Activated naive CD4-positive, alpha-beta T cell (primary cell): ENCODE measurements at places on chromosomes 7 and 10.

- DNase-seq: no peak
These were observed at the start of gene UCN3 for GRCh38 chr10:5364890-5365338. Gene UCN3, plus strand, starts transcription at chr10:5364966. Its CDS starts 8,755 bp downstream, at chr10:5373721.

- no peak for DNase-seq
These were observed 295.6 kb downstream of the AUTS2 start for GRCh38 chr7:69893906-69894305.

DNA sequence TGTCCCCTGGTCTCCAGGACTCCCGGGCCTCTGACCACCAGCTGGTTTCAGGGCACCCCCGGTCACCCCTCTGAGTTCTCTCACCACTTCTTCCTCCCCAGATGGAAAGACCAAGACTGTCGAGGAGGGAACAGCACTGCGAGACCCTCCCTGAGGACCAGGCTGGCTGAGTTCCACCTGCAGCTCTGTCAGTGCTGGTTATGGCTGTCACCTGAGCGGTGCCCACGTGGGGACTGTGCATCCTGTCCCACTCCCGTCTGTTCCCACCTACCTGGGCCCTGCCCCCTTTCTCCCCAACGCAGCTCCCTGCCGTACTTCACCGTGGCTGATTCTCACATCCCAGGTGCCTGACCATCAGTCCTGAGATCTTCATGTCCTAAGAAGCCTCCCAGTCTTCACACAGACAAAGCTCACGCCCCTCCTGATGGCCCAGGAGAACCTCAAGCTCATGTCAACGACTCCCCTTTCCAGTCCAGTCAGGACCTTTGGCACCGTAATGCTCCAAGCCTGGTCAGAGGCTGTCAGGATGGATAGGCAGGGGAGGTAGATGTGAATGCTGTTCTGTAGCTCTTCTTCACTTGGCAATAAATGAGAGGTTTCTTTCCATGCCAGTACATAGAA, 159.7 kb downstream of the USP6NL start:
- no peak for DNase-seq

DNA sequence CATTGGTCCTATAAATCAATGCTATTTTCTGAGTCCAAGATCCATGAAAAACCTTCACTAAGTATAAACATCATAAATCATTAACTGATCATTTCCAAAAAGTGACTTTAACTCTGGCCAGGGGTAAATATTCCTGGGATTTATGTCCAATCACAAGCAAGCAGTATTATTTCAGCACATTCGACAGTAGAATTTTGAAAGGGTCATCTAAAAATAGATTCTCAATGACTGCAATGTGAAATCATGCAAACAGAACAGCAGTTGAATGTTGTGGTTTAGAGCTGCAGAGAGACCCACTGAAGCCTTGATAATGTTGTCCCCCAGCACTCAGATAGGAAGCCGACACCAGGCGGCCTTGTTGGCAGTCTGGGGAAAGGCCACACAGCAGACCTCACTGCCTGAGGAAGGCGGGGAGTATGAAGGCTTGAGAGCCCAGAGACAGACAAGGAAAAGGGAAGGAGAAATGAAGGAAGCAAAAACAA, 38.1 kb downstream of the FAM107B start:
- DNase-seq: no peak

DNA sequence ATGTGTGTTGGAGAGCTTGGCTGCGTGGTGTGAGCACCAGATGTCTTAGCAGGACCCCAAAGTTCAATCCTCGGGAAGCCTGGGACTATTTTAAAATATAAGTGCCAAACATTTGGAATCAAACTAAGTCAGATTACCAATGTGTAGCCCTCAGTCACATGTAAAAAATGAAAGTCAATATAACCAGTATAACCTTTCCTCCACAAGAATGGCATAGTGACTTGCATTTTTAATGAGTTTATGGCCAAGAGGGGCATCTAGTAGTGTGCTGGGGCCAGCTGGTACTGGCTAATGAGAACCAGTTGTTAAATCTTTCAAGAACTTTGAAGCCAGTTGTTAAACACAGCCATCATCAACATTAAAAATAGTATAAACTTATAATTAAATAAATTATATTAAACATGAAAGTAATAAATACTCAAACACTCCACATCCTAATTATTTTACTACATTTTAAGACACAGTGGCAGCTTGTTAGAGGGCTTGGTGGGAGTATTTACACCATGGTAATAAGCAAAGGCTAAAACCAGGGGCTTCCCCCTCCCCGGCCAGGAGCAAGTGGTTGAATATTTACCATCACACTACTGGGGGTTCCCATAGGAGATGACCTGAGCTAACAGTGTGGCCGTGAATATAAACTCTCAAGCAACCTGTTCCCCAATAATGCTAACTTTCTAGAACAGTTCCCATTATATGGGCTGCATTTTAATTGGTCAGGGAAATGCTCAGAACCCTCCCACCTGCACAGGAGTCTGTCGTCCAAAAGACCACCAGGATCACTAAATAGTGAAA, 7.9 kb upstream of the FAM170B start:
- DNase-seq: no peak

DNA sequence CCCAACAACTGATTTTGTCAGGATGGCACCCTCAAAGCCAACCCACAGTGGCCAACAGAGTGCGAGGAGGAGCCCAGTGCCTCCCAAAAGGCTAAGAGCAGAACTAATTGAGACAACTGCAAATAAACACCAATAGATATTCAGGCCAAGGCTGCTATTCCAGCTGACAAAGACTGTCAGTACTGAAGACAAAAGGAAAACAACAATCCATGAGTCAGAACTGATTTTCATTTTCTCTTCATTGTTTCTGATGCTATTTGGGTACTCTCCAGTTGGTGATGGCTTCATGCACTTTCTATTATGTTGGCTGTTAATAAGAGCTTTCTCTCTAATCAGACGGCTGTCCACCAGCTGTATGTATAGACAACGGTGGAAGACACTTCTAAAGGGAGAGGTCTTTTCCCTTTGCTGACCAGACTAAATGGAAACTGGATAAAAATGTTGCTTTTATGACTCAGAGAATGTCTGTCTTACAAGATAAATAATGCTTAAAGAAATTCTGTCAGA, 515.9 kb downstream of the PARD3 start:
- no peak for DNase-seq

DNA sequence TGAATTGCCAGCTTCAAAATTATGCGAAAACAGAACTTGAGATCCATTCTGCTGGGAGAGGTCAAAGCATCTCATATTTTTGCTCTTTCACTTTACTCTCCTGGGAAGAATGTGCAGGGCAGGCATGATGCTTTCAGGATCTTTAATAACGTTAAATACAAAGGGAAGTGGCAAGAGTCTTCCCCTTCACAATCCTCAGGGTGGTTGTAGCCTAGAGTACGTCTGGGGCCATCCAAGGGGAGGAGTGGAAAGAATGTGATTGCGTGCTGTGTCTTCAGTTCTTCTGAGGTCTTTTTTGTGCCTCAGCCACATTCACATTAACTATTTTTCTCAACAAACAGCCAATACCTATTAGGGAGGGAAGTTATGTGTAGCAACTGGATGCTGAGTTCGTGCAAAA, 207.3 kb downstream of the HGF start:
- DNase-seq: no peak

GRCh38 chr10:15571575-15571974, 148.1 kb downstream of the ITGA8 start:
- no peak for DNase-seq

GRCh38 chr7:108099713-108100112, 30.4 kb downstream of the LAMB4 start:
- DNase-seq: no peak
